Umbilical cord (tissue), 2 donors: ENCODE measurements at places on chromosomes 5 and 9. TPM values are rescaled to one million over a fixed set of nuclear protein-coding genes. Genes with fewer than 3 reads are reported as not detected.
A peak's percentile ranks its signal among the peaks of the same experiment; 100 is the strongest.

- no peak for DNase-seq
Measured at GRCh38 chr5:150347003-150347402, 10.5 kb upstream of the TCOF1 start.

GRCh38 chr9:132003319-132003704 lies 76.4 kb downstream of the MED27 start:
- DNase-seq = no peak

DNA sequence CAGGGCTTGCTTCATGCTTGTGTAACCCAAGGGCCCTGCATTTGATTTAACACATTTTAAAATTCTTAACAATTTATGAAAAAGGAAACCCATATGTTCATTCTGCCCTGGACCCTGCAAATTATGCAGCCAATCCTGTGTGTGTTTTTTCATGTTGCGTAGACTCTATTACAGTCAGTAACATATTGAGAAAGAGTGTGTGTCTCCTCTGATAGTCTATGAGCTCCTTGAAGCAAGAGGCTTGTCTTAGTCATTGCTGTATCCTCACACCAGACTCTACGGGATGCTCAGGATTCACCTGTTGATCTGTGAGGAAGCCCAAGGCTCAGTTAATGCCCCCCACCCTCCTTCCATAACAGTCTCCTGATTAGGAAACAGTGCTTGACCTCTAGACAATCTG lies 177.3 kb upstream of the DMAC1 start:
- no peak for DNase-seq

DNA sequence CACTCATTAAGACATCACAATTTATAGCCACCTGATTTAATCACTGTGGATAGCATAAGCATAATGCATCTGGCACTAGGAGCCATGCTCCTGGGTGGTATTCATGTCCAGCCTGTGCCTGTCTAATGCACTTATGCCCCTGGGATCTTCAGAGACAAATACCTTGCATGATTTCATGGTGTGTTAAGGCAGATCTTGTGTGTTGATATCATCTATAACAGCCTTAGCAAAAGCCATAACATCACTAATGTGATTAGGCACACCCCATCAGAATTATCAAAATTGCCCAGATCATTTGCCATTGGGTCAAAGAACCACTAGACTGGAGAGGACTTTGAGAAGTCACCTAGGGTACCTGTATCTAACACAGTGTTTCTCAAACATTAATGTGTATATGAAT lies 43.7 kb upstream of the SELENOP start:
- no peak for DNase-seq

DNA sequence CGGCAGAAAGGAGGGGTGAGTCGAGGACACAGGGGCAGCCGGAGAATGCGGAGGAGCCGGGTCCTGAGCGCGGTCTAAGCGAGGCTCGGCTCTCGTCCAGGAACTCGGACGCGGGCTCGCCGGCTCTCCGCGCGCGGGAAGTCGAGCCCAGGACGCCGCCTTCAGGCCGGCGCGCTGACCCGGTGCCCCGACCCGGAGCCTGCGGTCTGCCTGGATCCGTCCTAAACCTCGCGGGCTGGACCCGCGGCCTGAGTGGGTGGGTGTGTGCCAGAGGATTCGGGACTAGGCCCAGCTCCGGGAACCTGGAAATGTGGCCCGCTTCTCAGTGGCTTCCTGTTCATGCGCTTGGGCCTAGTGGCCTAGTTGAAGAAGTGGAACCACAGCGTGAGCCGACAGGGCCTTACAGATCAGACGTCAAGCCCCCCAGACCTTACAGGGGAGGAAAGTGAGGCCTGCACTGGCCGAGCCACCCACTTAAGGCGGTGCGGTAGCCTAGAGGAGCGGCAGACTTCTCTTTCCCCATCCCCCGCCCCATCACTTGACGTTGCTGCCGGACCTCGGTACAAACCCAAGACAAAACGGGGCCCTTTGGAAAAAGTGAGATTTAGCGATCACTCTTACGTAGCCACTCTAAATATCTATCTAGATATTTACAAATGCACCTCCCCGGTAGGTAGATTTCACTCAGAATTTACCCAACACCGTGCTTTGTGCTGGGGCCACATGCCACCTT lies 1.2 kb downstream of the CDKN2B-AS1 start:
- DNase-seq = peak; percentile 33

DNA sequence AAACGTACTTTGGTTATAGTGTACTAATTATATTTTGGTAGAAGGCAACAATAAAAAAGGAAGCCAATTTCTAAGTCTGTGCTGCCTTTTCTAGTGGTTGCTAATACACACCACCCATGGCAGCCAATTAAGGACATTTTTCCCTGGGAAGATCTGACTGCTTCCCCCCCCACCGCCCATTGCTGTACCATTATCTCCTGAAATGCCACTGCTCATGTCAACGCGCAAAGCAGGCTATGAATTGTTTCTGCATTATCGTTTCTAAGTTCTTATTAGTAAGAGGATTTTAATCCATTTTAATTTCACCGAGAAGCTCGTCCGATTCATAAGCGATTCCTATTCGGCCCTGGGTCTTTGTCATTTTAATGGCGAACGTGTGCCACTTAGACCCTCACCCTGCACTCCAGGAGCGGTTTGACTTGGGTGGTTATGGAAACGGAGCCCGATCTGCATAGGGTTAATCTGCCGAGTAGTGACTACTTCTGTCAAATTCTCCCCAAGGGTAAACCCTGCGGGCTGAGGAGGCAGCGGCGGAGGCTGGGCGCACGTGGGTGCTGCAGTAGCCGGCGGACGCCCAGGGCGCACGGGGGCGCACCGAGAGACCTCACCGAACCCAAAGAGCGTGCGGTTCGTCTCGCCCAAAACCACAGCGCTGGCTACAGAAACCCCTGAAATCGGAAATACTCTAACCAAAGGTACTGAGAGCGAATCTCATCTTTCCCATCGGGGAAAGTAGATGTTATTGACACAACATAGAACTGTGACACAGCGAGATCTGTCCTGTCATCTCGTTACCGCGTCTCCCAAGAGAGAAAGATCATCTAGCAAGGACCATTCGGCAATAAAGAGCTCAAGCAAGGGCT lies 55.8 kb upstream of the SHC3 start:
- no peak for DNase-seq

GRCh38 chr9:91628892-91629291 lies 205.3 kb upstream of the NFIL3 start:
- no peak for DNase-seq

DNA sequence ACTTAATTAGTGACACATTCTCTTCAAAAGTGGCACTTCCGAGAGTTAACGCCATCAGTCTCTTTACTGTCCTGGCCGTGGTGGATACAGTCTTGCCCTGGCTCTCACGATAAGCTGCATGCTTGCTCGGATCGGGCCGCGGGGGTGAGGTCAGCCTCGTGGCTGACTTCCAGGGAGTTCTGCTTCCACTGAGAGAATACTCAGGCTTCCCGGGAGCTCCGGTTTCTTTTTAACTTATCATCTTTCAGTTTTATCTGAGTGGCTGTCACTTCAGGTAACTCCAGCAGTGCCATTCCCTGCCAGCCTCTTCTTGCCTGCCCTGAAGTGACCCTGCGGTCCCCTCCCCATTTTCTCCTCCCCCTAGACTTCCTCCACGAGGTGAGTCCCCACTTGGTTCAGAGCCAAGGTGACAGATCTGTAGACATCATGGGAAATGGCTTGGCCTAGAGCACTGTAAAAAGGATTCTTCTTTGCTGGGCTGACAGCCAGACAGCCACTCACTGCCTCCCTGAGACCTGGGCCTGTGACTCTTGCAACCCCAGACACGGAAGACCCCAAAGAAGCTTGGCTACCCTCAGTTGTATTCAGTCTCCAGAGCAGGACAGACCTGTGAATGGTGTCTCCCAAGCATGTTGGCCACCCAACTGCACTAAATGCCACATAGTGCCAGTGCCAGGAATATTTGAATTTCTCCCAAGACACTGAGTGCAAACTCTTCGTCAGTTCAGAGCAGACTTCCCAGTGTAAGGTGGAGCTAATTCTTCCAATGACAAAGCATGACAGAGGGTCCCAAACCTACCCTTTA lies 95.1 kb downstream of the DAPK1 start:
- DNase-seq = peak; percentile 90

GRCh38 chr5:94499806-94500205 lies 118.6 kb downstream of the KIAA0825 start:
- DNase-seq = no peak

DNA sequence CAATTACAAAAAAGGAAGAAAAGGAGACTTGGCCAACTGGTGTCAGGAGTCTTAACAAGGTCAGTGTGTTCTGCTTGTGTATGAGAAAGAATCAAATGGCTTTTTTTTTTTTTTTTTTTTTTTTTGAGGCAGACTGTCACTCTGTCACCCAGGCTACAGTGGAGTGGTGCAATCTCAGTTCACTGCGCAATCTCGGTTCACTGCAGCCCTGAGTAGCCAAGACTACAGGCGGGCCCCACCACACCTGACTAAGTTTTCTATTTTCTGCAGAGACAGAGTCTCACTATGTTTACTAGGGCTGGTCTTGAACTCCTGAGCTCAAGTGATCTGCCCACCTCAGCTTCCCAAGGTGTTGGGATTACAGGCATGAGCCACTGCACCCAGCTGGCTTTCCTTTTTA lies 3.1 kb upstream of the IL7R start:
- no peak for DNase-seq

DNA sequence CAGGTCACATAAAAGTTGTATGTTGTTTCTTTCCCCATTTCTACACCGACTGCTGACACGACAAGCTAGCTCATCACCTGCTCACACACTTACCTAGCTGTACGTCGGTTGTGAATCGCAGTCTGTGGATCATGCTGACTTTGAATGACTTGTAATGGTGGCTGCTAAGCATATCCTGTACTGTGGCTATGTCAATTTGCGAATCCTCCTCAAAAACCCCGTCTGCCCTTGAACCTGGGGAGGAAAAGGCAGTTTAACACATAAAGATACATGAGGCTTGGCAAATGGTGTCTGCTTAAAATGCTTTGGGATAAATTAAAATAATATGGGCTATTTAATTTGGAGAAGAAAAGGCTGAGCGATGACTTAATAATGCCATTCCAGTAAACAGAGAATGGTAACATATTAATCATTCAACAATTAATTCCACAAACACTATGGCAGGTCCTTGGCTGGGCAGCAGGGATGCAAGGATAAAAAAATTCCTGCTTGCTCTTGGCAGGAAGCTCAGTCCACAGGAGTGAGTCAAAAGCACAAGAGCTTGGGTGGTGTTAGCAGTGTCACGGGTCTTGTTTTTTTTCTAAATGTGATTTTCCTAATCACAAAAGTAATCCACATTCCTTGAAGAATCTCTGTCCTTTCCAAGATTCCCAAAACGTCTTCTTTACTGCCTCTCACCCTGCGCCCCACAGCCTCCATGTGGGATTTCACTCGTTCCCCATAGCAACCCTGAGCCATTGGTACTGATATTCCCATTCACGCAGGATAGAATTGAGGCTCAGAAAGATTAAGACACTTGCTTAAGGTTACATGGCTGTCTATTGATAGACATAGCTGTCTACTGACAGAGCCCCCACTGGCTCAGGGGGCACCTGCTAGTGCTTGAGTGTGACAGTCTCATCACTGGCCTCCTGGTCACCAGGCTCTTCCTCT lies 222.4 kb downstream of the MAPKAP1 start:
- peak; percentile 57 for DNase-seq

GRCh38 chr5:112258571-112258970 lies 160.5 kb downstream of the EPB41L4A start:
- DNase-seq = no peak

GRCh38 chr5:109959652-109960051 lies 269.9 kb downstream of the MAN2A1 start:
- no peak for DNase-seq

GRCh38 chr9:116632990-116633838 lies 53.9 kb upstream of the TRIM32 start:
- DNase-seq = no peak

DNA sequence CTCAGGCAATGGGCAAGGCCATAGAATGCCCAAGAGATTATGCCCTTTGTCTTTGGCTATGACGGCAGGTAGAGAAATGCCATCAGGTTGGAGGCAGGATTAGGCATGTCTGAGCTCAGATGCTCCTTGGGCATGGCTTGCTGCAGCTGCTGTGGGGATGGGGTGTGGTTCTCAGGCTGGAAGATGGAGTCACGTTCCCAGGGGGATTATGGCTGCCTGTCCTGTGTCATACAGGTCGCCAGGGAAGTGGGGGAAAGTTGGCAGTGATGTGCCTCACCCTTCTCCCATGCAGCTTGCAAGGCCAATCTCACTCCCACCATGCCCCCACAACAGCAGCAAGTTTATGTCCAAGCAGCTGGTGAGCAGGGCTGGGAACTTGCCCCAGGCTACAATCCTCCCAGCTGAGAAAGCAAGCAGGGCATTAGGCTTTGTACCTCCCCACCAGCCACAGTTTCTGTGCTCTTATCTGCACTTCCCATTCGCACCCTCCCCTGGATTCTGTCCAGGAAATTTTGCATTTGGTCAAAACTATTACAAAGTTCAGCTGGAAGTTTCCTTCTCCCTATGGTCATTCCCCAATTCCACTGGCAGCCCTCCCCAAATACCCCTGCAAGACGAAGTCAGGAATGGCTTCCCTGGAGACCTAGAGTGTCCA lies 1788.0 kb upstream of the NUDT12 start:
- DNase-seq = no peak

Gene TAF11L11
- 0.96 TPM for total RNA-seq

Gene NIPBL
- total RNA-seq = 78.5 TPM

Gene CCDC192
- total RNA-seq = not detected

Gene ADCY2
- total RNA-seq = 4.6 TPM

Gene NUTM2G
- 0.48 TPM for total RNA-seq

Gene SPINK13
- not detected for total RNA-seq
